ENCODE measurements at places on chromosomes 16 and 17.
A peak's percentile ranks its signal among the peaks of the same experiment; 100 is the strongest.

GRCh38 chr17:50170662-50171370 is 5.0 kb downstream of the SGCA start:
- no peak for DNase-seq

- DNase-seq, result no peak
Measured at GRCh38 chr16:67641779-67642708, 2.9 kb upstream of the CARMIL2 start.

DNA sequence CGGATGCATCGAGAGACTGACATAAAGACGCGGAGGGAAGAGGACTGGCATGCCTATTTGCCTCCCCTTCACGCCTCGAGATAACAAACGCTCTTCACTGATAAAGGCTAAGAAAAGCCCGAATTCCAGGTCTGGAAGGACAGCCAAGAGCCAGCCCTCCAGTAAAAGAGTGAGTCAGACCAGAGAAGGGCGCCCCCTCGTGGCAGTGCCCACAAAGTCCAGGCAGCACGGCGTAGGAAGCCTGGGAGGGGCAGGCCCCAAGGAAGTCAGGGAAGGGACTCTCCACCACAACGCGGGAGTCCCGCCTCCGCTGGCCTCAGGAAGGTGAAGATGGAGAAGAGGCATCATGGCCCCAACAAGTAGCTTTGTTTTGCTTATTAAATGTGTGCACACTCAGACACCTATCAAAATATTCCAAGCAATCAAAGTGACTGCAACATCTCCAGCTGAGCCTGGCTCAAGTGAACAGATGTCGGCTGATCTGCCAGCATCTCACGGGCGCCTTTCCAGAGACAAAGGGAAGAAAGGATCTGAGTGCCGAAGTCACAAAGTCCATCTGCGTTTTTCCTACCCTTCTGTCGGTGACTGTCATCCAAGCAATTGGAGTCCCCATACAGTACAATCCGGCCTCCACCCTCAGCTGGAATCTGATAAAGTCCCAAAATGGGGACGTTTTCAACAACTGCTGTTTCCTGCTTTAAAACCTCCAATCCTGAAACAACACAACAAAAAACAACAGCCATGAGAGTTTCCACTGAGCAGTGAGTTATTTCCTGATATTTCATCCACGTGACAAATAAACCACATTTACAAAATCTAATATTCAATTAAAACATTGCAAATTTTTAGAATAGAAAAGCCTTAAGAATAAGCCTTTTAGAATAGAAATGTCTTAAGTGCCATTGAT is 20.4 kb upstream of the SLC38A8 start:
- DNase-seq, result peak; percentile 8

- no peak for DNase-seq
Measured at GRCh38 chr17:70820276-70820675, 650.9 kb downstream of the KCNJ2 start.

GRCh38 chr16:29911676-29912010 is 11.4 kb downstream of the ASPHD1 start:
- no peak for DNase-seq

DNA sequence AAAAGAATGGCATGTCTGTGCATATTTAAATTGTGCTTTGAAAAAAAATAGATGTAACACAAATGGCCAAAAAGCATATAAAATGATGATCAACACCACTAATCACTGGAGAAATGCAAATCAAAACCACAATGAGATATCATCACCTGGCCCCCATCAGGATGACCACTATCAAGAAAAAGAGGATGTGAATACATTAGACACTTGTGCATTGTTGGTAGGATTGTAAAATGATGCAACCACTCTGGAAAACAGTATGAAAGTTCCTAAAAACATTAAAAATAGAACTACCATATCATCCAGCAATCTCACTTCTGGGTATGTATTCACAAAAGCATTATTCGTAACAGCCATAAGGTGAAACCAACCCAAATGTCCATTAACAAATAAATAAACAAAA is 91.5 kb downstream of the SPAG9 start:
- DNase-seq, result no peak

GRCh38 chr16:73288520-73288919 is 240.6 kb upstream of the ZFHX3 start:
- no peak for DNase-seq

- DNase-seq, result no peak
Measured at GRCh38 chr17:29883497-29883896, 46.5 kb downstream of the SSH2 start.

DNA sequence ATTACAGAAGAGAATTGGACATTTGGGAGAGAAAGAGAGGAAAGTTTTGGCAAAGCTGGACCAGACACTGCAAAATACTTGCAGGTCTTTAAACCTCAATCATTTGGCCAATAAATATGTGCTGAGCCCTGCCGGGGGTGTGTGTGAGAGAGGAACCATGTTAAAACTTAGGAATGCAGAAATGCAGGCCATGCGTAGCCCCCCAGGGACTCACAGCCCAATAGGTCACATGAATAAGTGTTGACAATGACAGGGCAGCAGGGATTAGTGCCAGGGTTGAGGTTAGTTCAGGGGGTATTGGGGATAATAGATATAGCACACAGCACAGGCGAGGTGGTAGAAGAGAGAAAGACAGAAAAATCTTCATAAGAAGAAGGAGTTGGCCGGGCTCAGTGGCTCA is 113.3 kb upstream of the ADAMTS18 start:
- no peak for DNase-seq

- DNase-seq, result no peak
Measured at GRCh38 chr17:42309986-42310786, 21.9 kb downstream of the STAT5A start.

GRCh38 chr17:29933379-29933778 is 3.4 kb upstream of the SSH2 start:
- DNase-seq, result no peak

DNA sequence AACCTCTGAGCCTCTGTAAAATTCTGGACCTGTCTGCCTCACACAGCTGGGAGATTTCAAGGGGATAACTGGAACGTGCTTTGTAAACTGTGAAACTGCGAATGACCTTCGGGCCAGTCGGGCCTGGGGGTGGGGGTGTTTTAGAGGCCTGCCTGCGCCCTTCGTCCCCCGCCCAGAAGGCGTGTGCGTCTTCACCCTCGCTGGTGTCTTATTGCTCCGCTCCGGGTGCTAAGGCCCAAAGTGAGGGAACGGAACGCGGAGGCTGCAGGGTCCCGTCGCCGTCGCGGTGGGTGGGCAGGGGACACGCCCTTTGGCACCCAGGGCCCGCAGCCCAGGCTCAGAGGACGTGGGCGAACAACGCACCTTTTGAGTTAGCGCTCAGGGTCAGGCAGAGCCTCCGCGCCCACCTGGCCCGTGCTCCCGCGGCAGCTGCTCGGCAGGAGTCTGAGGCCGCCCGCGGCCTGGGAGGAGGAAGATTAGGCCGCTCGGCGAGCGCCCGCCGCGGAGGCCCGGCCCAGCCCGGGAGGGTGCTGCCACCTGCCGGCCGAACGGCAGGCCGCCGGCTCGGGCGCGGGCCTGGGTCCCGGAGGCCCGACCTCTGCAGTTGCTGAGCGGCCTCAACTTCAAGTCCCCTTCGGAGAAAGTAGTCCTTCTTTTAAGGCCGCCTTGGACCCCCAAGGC is 29.7 kb downstream of the DCAKD start:
- peak; percentile 61 for DNase-seq

DNA sequence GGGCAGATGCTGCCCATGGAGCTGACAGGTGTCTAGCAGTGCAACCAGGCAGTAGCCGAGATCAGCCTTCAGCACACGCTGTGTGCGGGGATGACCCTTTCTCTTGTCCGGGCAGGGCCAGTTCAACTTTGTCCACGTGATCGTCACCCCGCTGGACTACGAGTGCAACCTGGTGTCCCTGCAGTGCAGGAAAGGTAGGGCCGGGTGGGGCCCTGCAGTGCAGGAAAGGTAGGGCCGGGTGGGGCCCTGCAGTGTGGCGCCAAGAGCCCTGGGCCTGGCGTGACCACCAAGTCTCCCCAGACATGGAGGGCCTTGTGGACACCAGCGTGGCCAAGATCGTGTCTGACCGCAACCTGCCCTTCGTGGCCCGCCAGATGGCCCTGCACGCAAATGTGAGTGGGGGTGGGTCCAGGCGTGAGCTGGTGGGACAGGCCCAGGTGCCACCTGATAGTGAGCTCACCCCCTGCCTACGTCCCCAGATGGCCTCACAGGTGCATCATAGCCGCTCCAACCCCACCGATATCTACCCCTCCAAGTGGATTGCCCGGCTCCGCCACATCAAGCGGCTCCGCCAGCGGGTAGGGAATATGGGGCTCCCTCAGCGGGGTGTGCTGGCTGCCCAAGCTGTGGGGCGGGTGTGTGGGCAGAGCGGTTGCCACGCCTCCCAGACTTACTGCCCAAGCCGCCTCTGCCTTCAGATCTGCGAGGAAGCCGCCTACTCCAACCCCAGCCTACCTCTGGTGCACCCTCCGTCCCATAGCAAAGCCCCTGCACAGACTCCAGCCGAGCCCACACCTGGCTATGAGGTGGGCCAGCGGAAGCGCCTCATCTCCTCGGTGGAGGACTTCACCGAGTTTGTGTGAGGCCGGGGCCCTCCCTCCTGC is 40.2 kb downstream of the TSC2 start:
- no peak for DNase-seq

DNA sequence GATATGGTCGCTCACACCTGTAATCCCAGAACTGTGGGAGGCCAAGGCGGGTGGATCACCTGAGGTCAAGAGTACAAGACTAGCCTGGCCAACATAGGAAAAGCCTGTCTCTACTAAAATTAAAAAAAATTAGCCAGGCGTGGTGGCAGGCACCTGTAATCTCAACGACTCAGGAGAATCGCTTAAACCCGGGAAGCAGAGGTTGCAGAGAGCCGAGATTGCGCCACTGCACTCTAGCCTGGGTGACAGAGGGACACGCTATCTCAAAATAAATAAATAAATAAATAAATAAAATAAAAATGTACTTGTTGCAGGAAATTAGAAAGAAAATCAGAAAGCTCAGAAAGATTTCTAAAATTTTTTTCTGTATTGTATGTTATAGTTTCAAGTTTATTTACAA is 113.9 kb downstream of the LITAF start:
- no peak for DNase-seq

DNA sequence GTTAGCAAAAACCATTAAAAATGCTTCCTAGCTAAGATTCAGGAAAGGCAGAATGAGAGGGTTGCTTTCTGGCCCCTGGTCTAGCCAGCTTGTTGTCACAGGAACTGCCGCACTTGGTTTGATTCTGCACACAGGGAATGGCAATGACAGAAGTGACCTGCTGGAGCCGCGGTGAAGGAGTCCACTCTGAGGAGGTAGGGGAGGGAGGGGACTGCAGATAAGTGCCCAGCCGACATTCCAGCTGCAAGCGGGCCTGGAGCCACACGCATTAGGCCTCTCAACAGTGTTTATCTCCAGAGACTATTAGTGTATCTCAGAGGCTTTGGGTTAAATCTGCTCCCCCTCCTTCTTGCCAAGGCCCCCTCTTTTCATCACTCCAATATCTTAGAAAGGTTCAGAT is 38.6 kb downstream of the CDRT15 start:
- DNase-seq, result no peak

DNA sequence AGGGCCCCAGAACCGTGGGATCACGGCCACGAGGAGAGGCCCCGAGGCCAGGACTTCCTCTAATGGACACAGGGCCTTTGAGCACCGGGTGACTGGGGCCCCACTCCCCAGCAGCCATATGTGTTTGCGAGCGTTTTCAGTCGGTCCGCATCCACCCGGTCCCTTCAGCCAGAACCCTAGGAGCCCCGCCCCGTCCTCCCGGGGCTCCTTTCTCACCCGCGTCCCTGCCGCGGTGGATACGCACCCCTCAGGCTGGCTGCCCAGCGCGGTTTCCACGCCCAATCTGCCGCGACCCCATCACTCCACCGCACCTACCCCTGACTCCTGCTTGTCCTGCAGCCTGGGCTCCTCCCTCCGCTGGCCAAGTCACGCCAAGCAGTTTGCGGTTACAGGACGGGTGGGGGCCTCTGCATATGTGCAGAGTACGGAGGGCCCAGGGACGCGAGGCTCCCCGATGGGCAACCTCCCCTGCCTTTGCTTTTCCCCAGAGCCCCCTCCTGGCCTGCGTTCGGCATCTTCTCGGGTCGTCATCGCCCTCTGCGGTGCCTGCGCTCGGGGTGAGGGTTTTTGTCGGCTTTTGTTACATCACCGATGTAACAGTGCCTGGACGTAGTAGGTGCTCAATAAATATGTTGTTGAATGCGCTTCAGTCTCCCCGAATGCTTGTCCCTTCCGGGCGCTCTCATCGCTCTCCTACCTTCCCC is 1.0 kb upstream of the TTYH2 start:
- no peak for DNase-seq

DNA sequence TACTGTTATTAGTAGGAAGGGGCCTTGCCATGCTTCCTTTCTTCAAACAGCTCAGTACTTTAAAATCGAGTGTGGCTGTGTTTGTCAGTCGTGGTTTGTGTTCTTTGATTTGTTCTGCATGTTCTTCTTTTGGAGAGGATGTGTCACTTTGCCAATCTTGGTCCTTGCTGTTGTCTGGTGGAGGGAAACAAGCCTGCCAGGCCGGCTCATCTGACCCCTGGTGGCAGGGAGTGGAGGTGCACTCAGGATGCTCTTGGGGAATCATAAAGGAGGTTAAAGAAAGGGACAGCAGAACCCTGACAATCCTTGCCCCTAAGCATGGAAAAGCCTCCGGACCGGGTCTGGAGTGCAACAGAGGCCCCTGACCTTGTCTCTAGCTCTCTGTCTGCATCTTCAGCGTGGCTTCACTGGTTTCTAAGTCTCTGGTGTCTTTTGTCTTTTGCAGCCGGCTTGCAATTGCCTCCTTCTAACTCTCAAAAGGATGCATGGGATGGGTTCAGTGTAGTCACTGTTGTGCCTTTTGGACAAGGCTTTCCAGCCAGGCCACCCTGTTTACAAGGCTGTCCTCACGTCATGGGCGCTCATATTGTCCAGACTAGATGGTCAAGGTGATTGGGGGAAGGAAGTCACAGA is 135.8 kb downstream of the WWOX start:
- peak; percentile 29 for DNase-seq

DNA sequence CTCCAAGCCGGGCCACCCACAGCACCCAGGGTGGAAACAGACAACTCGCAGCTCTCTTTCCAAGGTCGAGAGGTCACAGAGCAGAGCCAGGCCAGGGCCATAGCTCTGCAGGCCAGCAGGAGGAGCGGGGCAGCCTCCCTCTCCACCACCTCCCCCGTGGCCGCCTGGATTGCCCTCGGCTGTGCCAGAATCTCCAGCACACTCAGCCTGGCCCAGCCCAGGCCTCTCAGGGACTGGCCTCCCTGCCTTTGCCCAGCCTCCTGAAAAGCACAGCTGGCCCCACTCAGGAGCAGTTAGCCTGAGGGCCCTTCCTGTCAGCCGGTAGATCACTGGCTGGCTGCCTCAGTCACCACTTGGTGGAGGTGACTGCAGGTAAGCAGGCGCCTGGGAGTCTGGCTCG is 85.8 kb upstream of the SEC14L1 start:
- no peak for DNase-seq
